GM19239 (cell line): ENCODE measurements at places on chromosomes 6 and 20.

DNA sequence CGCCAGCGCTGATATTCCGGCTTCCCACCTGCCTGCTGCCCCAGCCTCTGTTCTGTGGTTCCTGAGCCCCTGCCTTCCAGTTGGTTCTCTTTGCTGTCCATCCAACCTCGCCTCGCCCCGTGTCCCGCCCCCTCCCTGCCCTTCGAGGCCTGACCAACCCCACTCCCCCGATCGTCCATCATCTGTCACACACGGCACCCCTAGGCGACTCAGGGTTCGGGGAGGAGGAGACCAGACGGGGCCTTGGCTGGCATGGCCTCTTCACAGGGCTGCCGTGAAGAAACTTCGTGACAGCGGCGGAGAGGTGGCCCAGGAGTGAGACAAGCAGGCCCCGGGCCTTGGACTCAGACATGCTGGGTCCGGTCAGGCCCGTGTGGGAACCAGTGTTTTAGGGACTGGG lies 226.1 kb downstream of the QKI start:
- DNase-seq = no peak

- no peak for DNase-seq
These were observed 2.9 kb downstream of the CABLES2 start for GRCh38 chr20:62404112-62404665.

DNA sequence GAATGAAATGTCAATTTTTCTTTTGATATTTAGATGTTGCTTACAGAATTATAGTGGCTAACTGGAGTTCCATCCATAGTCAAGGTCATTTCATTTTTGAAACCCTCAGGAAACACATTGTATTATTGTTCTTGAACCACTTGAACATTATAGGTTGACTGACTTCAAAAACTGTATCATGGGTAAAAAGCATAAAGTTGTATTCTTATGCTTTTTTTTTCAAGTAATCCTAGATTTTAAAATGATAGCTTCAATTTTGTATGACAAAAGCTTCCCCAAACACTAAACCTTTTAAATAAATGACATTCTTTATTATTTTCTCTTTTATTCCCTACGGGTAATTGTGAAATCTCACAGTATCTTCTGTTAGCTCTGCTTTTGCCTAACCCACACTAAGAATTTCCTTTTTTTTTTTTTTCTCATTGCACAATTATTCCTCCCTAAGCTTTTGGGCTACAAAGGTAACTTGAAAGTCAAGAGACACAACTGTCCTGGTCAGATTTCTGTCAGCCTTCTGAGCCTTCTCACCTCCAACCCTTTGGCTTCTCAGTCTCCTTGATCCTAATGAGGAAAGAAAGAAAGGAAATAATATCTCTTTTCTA lies 36.9 kb upstream of the LAMA4 start:
- DNase-seq = no peak

DNA sequence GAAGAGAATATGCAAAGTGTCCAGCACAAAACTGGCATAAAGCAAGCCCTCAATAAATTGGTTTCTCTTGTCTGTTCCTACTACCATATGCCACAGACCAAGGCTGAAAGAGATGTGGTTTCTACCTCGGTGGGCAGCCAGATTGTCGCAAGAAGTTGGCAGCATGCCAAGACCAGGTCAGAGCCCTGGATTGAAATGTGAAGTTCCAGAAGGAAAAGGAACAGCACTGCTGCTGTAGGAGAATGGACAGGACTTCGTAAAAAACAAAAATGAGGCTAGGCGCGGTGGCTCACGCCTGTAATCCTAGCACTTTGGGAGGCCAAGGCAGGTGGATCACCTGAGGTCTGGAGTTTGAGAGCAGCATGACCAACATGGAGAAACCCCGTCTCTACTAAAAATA lies 22.1 kb downstream of the MRPL14 start:
- no peak for DNase-seq

DNA sequence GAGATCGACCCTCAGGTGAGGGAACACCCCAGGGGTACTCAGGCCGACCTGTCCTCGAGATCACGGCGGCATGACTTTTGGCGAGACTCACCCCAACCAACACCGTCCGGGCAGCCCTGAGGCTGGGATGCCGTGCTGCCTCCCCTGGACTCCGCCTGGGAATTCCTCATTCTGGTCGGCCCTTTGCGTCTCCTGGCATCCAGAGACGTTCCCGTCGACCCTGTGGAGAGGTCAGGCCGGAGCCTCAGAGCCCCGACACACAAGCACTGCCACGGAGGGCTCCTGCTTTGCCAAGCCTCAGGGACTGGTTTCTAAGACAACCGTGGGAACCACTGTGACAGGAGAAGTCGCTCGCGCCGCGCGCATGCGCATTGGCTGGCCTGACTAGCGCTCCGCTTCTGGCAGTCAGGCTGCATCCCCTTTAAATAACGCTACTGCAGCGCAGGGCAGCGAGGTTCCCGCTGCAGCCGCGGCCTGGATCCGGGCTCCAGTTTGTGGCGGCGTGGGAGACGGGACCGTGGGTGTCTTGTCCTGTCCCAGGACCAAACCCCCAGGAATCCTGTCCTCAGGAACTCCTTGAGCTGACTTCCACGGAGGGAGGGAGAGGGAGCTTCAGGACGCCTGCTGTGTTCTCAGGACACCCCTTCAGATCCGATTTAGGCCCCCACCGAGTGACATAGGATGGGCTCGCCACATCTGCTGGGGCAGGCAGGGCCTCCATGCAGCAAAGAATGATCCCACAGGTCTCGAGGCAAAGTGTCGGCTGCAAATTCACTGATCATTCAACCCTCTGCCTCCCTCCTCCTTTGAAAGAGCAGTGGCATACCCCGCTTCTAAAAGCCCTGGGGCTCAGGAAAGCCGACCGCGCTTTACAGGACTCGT lies 163.2 kb upstream of the ZNF337 start:
- DNase-seq = no peak

DNA sequence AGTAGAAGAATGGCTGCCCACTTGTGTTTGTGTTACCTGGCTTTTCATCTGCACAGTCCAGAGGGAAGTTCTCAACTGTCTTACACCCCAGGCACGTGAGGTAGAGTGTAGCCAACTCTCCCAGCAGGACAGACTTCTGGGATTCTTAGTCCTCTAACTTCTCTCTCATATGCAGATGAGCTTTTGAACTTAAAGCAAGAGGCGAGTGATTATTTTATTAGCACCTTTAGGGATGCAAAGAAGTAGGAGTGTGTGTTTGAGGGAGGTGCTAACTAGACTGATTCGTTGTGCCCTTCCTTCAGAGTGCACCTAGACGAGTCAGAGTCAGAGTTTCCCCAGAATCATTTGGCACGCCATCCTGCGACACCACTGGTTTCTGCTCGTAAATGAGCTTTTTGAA lies 10.8 kb downstream of the CDYL start:
- no peak for DNase-seq

GRCh38 chr6:113576310-113576709 lies 280.8 kb upstream of the MARCKS start:
- no peak for DNase-seq

- no peak for DNase-seq
These were observed 300.1 kb downstream of the SAMD5 start for GRCh38 chr6:147808640-147809039.

GRCh38 chr6:101404775-101405174 lies 11.3 kb downstream of the GRIK2 start:
- no peak for DNase-seq

DNA sequence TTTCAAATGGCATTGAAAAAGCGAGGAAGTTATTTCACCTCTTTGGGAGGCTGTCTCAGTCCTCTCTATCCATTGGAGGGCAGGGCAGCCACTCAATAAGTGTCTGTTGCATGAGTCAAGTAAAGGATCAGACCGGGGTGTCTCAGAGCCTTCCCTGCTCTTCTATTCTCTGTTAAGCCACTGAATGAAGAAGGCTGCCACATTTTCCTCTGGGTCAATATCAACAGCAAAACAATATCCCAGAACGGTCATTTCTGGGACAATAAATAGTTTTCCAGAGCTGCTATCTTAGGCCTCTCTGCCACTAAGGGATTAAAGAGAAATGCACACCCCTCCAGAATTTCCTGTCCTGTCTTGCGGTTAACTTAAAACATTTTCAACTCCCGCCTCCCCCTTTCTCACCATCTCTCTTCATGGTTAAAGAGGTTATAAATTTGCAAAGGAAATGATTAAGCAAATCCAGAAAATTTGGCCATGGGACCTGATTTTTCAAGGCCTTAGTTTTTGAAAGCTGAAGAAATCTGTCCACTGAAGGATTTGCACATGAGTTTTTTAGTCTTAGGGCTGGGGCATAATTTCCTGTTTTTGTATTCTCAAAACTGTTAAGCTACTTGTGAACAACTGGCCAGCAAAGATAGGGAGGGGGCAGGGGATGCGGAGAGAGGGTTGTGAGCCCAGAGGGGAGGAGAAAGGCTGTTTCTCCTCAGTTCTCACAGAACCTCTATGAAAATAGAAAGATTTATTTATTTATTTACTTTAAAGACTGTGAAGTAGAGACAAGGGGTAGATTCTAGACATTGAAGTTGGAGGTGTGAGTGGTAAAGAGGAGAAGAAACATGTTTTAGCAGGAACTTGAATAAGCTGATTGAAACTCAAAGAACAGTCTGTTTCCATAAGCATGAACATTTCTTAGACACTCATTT lies 135.7 kb downstream of the BCAS1 start:
- no peak for DNase-seq

DNA sequence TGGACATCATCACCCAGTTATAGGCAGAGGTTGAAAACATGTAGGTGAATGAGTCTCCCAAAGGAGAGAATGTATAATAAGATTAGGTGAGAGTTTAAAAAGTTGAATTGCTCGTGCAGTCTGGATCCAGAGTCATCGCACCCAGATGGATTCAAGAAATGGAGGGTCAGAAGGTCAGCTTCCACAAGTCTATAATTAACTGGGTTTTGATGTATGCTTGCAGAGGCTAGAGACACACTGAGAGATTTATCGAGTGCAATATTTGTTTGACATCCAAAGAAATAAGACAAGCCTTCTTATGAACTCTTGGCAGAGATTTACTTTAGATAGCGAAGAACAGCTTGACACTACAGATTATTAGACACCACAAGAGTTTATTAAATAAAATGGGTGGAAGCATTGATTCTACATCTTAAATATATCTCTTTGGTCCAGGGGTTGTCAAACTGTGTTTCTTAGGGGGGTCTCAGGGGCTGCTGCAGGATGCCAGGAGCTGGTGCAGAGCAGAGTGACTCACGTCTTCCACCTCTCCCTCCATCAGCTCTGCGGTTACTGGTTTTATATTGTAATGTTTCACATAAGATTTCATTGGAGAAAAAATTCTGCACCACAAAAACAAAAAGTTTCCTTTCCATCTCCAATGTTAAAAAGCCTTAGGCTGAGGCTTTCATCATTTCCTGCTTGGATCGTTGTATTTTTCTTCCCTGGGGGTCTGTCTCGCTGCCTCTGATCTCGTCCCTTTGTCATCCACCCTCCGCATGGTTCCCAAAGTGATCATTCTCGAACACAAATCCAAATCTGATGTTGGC lies 176.2 kb upstream of the AHI1 start:
- no peak for DNase-seq

- no peak for DNase-seq
These were observed 4.7 kb upstream of the SERPINB6 start for GRCh38 chr6:2976060-2976459.

DNA sequence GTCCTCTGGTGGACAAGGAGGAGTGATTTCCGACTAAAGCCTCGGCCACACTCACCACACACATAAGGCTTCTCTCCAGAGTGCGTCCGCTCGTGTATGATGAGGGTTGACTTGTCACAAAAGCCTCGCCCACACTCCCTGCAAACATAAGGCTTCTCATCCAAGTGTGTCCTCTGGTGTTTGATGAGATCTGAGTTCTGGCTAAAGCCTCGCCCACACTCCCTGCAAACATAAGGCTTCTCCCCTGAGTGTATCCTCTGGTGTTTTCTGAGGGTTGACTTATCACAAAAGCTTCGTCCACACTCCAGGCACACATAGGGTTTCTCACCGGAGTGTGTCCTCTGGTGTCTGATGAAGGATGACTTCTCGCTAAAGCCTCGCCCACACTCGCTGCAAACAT lies 12.9 kb upstream of the SNRPB start:
- no peak for DNase-seq

DNA sequence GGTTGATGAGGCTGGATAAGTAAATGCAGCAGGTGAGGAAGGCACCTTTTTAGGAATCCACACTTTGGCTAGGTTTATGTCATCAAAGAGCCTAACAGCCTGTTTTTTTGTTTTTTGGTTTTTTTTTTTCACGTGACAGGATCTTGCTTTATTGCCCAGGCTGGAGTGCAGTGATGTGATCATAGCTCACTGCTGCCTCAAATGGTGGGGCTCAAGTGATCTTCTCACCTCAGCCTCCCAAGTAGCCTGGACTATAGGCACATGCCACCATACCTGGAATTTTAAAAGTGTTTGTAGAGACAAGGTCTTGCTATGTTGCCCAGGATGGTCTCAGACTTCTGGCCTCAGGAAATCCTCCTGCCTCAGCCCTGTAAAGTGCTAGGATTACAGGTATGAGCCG lies 36.1 kb downstream of the ZNF334 start:
- no peak for DNase-seq

- no peak for DNase-seq
These were observed 30.9 kb downstream of the STK4 start for GRCh38 chr20:44997171-44997570.

- DNase-seq = no peak
These were observed 12.9 kb upstream of the OCSTAMP start for GRCh38 chr20:46563170-46563859.

GRCh38 chr6:52672412-52673025 lies 1.6 kb downstream of the TMEM14A start:
- no peak for DNase-seq

DNA sequence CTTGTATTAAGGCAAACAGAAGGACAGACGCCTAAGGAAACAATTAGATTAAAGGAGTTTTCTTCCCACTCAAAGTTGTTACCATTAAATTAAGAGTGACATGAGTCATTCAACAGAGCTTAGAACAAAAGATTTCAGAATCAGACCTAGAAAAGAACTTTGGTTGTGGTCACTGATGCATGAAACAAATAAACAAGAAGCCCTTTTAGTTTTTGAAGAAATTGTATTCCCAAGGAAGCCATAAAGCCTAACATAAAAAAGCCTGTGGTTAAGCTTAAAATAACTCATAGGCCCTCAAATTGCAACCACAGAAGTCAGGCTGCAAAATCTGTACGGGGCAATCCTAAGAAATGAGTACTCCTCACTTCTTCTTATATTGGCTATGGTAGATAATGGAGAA lies 17.9 kb upstream of the TRIM26 start:
- no peak for DNase-seq

- DNase-seq = no peak
These were observed 32.8 kb downstream of the ERMARD start for GRCh38 chr6:169783971-169784820.

GRCh38 chr6:155517294-155517693 lies 61.7 kb upstream of the NOX3 start:
- DNase-seq = no peak

GRCh38 chr6:11771473-11772048 lies 7.0 kb downstream of the ADTRP start:
- no peak for DNase-seq

- DNase-seq = no peak
These were observed 6.7 kb downstream of the TRIM40 start for GRCh38 chr6:30142665-30143064.

GRCh38 chr6:116866281-116866871 lies 10.7 kb upstream of the RFX6 start:
- no peak for DNase-seq

- no peak for DNase-seq
These were observed 181.9 kb downstream of the GMDS start for GRCh38 chr6:2063547-2063946.

GRCh38 chr6:52183131-52183713 lies 3.0 kb upstream of the IL17A start:
- no peak for DNase-seq
